ENCODE measurements at places on chromosomes 12 and 14.

DNA sequence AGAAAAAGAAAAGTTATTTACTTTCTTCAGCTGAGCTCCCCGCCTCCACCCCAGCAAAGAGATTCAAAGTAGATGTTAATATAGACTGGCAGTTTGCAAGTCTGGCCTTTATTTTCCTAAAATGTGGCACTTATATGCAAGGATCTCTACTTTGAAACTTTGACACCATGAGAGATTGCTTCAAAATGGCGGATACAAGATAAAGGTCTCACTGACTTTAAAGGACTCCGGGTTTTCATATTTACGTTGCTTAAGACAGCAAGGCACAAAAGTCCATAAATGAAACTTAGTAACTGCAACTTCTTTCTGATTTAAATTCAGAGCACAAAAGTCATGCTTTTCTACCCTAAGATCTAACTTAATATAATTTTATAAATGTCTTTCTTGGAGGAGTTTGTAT lies 3.5 kb downstream of the OTX2 start:
- no peak for DNase-seq

DNA sequence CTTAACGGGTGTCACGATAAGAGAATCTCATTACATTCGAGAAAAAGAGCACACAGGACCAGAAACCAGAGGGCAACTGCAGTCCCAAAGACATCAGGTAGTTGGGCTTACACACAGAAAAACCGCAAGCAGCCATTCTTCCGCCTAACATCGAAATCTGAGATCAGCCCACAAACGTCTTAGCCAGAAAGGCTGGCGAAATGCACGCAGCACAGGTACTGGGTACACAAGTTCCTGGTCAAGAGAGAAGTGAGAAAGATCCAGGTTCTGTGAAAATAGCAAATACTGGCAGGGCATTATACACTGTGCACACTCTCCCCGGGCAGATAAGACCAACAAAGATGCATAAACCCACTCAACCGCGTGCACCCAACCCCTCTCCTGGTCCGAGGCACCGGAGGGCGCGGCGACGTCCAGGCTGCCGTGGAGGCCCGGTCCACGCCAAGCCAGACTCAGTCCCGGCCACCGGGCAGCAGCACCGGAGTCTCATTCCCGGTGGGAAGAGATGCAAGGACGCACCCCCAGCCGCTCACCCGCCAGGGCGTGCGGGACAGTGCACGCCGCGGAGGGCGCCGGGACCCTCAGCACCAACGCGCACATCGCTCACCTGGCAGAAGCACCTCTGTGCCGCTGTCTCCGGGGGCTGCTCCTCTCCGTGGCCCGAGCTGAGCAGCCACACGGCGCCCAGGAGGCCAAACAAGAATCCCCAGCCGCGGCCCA lies 437 bp downstream of the ERO1A start:
- peak; percentile 83 for DNase-seq

DNA sequence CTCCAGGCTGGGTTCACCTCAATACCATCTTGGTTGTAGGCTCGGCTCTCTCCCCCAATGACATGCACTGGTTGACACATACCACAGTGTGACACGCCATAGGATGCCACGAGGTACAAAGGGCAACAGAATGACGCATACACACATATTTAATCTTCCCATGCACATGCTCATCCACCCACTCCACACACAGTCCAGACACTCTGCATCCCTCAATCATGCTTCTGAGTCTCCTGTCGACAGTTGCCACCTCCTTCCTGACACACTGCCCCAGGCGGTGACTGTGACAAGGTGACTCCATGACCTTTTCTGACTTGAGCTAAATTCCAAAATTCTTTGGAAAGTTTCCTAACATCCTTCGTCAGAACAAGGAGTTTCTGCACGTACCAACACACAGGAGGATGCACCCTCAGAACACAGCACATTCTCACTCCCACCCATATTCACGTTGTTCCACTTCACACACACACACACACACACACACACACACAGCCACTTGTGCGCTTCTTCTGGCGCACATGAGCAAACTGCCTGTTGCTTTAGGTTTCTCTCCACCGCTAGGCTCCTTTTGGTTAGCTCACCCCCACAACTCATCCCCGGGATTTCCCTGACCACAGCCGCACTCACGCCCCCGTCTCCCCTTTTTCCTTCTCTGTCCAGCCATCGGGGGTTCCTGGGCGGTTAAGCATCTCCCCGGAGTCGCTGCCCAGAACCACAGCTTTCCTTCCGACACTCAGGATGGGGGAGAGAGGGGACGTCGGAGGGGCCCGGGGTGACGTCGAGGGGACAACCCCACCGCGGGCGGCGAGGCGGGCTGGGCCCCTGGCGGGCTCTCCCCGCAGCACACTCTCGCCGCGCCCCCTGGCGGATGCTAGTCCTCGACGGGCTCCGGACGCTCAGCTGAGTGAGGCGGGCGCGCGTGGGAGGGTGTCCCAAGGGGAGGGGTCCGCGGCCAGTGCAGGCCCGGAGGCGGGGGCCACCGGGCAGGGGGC lies 536 bp upstream of the WNT1 start:
- DNase-seq: peak; percentile 80

- no peak for DNase-seq
These were observed 3.0 kb downstream of the LUM start for GRCh38 chr12:91108196-91108755.

GRCh38 chr12:109880938-109881337 lies 597 bp upstream of the GLTP start:
- DNase-seq: no peak

- peak; percentile 11 for DNase-seq
These were observed 4.9 kb downstream of the AQP5 start for GRCh38 chr12:49966511-49967041.

- DNase-seq: no peak
These were observed 66.1 kb downstream of the WASHC3 start for GRCh38 chr12:101995684-101996083.

GRCh38 chr12:108457006-108457733 lies 57.9 kb upstream of the FICD start:
- peak; percentile 41 for DNase-seq

- no peak for DNase-seq
These were observed 20.2 kb downstream of the VPS37B start for GRCh38 chr12:122875590-122876220.

GRCh38 chr14:87461704-87462103 lies 531.3 kb downstream of the GALC start:
- DNase-seq: no peak

DNA sequence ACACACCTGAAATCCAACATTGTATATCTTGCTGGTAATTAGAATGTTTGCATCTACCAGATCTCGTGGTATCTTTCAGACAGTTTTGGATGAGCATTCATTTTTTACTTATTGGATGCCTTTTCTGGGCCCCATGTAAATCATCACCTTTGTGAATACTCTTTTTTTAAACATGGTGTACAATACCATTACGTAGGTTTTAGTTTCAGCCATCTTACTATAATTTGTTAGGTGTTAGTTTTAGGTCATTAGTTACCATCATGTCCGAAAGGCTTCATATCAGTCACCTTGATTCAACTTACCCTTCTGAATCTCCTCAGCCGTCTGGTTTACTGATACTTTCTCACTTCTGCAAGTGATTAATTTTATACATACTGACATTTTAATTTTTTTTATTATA lies 5.3 kb downstream of the EIF2S1 start:
- DNase-seq: no peak

- no peak for DNase-seq
These were observed 193.1 kb downstream of the APAF1 start for GRCh38 chr12:98838231-98838647.

DNA sequence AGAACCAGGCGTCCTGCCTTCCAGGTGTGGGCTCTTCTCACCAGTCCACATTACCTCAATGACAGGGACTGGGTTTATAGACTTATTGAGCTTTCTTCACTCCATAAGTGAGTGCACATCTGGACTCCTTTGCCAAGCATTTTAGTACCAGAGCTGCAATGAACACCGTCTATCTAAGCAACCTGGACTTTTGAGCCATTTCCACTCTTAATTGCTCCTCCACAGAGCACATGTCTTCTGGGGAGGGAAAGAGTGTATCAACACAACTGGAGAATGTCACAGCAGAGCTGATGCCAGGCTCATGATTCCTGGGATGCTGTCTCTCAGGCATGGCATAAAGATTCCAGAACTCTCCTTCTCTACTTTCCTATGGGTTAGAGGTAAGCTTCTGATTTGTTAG lies 43.0 kb upstream of the BDKRB2 start:
- DNase-seq: no peak

GRCh38 chr14:100604121-100604501 lies 16.9 kb upstream of the BEGAIN start:
- DNase-seq: no peak

- no peak for DNase-seq
These were observed 5.2 kb downstream of the FRS2 start for GRCh38 chr12:69475237-69475975.

- no peak for DNase-seq
These were observed 28.2 kb downstream of the TTC7B start for GRCh38 chr14:90788031-90788430.

DNA sequence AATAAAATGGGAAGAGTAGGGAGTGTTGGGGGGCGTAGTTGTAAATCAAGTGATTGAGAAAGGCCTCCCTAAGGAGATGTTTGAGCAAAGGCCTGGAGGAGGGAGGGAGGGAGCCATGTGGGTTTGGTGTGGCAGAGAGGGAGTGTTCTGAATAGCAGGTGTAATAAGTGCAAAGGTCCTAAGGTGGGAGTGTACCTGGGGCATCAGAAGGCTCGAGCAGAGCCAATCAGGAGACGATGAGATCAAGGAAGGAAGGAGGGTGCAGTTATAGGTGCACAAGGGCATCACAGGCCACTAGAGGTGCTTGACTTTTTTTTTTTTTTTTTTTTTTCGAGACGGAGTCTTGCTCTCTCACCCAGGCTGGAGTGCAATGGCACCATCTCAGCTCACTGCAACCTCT lies 77.9 kb upstream of the PLXNC1 start:
- DNase-seq: no peak

DNA sequence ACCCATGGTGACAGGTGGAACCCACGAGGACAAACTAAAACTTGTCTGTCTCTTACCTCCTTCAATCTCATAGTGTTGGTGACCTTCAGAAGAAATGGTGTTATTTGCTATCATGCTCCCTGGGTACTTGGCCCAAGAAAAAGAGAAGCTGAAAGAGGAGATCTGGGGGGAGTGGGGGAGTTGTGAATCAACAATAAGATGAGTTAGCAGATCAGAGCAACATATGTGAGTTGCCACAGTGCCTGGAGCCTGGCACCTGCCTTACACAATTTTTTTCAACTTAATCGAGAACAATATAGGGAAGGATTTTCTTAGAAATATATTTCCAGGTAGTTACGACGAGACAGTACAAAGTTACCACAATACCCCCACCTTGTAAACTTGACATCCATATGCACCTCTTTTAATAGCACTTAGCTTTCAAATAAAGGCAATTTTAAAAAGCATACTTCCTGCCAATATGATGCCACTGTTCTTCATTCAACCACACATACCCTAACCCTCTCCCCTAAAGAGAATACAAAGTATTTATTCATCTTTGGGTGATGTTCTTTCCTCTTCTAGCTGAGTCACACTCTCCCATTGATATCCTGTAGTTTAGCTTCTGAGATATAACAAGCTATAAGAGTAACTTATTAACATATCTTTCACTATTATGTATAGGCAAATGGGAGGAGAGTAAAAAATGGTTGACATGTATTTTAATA lies 424.1 kb upstream of the OR4E1 start:
- no peak for DNase-seq

DNA sequence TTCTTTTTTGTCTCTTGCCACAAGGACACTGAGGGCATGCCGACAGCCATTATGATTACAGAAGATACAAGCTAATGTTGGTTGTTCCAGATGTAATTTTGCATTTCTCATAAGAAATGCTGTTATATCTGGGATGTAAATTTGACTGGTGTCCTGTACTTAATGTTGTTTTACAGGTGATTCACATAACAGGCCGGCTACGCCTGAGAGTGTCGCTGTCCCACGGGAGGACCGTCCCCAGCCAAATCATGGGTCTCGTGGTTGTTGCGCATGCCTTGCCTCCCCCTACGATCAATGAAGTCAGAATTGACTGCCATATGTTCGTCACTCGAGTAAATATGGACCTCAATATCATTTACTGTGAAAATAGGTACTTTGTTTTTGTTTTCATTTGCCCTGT lies 176.7 kb downstream of the EGLN3 start:
- no peak for DNase-seq

- no peak for DNase-seq
These were observed 839 bp downstream of the GSG1 start for GRCh38 chr12:13102461-13103195.

DNA sequence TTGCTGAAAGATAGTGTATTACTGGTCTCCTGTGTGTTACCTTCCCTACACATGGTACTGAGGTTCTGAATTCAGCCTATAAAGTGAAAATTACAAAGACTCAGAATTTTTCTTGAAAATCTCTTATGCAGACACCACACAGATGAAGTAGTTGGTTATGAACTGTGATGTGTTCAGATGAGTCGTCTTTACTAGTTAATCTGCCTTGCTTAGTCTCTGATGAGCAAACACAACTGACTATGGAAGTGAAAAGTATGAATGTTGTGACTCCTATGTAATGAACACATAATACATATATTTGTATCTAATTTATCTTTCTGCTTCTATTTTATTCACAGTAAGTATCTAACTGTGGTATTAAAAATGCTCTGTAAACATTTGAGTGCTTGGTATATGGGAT lies 4.7 kb downstream of the MTERF2 start:
- no peak for DNase-seq

GRCh38 chr12:130870442-130871285 lies 1.2 kb upstream of the RAN start:
- peak; percentile 68 for DNase-seq
